Kidney (tissue), 22 donors: ENCODE measurements at places on chromosomes 7 and 10. TPM values are rescaled to one million over a fixed set of nuclear protein-coding genes. Genes with fewer than 3 reads are reported as not detected.

The CPA4 gene
- 1.1 TPM for total RNA-seq

The GOLGA7B gene
- total RNA-seq, result 0.50 TPM

The PRPS1L1 gene
- total RNA-seq, result not detected

The OR2A7 gene
- 12.3 TPM for total RNA-seq

The CTNNA3 gene
- 0.72 TPM for total RNA-seq

The ACSM6 gene
- not detected for total RNA-seq

The TET1 gene
- 2.2 TPM for total RNA-seq

The AGR2 gene
- 164 TPM for total RNA-seq

The ELOVL3 gene
- 0.35 TPM for total RNA-seq

The ADAP1 gene
- 48.2 TPM for total RNA-seq

The GPRIN2 gene
- 12.6 TPM for total RNA-seq

The OR9A2 gene
- total RNA-seq, result not detected
